ENCODE measurements at places on chromosomes 5 and 9.

- no peak for DNase-seq
Observed at GRCh38 chr5:168755548-168756093, 176.5 kb upstream of the PANK3 start.

DNA sequence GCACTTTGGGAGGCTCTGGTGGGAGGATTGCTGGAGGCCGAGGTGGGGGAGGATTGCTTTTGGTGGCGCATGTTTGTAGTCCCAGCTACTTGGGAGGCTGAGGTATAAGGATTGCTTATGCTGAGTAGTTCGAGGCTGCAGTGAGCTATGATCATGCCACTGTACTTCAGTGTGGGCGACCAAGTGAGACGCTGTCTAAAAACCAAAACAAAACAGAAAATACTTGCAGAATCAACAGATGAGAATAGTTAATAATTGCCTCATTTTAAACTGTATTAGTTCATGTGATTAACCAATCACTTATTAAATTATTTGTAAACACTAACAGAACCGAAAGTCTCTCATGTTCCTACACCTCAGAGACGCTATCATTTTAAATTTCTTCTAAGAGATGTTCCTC lies 118.1 kb downstream of the CCDC171 start:
- no peak for DNase-seq

DNA sequence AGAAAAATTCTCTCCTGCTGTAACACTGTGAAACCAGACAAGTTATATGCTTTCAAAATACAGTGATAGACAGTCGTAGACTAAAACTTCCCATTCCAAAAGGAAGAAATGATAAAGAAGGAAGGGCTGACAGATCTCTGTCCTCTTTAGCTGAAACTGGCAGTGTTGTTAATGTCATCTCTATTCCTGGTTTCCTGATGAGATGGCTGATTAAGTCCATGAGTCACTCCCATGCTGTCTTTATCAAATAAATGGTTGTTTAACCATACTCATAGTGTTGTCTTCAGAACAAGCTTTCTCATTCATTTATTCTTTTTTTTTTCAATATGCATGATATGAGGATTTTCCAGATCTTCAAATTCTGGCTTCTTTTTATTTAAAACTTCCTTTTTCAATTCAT lies 952.2 kb upstream of the WWC1 start:
- no peak for DNase-seq

GRCh38 chr5:140126315-140127012 lies 727 bp downstream of the IGIP start:
- no peak for DNase-seq

GRCh38 chr5:95927927-95928723 lies 33.5 kb downstream of the ELL2 start:
- no peak for DNase-seq

DNA sequence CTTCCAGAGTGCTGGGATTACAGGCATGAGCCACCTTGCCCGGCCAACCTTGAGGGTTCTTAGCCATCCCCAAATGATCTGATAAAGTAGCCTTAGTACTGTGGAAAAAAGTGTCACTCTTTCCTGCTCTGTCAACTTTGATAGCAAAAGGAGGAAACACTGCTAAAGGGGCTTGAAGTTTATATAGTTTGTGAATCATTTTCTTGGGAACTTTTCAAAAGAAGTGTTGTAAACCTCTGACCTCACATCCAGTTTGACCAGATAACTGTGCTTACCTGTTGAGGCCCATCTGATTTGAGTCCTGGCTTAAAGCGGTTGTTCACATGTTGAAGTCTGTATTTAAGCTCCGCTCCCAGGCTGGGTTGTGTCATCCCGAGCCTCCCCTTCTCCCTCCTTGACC lies 303.3 kb downstream of the DOCK8 start:
- DNase-seq, result no peak

GRCh38 chr9:90433398-90433941 lies 209.2 kb downstream of the DIRAS2 start:
- no peak for DNase-seq

- no peak for DNase-seq
Observed at GRCh38 chr5:116152169-116152568, 67.3 kb downstream of the COMMD10 start.

DNA sequence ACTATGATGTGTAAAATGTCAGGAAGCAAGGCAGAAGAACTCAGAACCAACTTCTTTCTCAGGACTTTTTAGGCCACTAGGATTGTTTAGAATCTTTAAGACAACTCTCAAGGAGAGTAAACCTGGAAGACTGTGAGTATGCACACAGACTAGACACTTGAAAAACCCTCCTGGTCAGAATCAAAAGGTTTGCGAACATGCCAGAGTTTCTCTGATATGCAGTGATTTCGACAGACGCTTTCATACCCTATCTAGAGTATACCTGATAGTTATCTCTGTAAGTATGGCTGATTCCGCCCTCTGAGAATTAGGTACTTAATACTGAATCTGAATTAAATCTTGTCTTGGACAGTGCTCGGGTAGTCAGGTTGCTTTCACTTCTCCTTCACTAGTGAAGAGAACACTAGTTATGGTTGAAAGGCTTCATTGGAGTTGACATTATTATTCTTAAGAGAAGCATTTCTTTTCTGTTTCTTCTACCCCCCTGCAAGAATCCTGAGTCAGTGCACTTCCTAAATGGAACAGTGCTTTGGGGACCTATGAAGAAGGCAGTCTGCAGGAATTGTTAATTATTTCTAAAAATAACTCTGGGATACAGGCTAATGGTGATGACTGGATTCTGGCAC lies 158.1 kb downstream of the HACD4 start:
- no peak for DNase-seq

DNA sequence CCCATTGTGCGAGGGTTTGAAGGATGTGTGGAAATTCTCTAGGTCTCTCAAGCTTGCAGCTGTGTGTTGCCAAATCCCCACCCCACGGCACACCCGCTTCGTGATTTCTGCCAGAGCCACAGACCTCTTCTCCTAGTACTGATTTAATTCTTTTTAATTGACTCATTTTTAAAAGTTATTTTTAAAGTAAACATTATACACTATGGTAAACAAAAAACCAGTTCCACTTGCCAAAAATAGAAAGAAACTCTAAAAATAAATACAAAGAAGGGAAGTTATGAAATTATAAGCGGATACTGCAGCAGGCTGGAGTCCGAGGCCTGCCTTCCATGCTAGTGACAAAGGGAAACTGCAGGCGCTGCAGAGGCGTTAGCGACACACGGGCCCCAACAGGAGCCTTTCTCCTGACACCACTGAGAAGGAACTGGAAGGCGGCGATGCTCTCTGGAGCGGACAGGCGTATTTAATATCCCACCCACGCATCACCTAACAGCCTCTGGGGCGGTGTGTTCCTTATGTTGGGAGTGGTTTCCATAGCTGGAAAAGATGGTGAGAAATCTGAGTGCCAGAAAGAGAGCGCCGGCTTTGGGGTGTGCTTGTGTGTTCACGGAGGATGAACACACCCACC lies 122.5 kb downstream of the COL23A1 start:
- no peak for DNase-seq

GRCh38 chr5:127723571-127723970 lies 20.4 kb downstream of the CCDC192 start:
- DNase-seq, result no peak

DNA sequence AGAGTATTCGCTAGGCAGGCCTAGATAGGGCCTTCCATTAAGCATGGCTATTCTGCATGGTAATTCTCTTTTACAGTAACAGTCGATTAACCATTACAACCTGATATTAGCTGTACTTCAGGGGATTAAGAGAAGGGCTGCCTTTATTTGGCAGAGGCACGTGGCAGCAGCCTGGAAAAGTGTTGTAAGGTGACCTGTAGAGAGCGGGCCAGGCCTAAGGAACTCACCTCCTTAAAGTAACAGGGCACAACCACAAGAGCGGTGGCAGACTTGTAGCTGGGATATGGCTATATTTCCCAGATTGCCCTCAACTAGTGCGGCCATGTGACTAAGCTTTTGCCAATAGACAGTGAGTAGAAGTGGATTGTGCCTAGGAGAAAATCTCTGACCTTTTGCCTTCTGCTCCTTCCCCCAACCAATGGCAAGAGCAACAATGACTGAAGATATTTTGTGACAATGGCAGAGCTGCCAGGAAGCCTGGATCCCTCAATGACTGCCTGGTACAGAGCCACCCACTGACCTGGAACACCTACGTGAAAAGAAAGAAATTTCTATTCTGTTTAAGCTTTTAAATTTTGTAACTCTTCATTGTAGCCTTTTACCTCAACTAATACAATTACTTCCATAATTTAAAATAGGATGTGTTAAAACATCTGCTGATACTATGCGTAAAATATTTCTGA lies 18.9 kb upstream of the ANKRD34B start:
- DNase-seq, result no peak

DNA sequence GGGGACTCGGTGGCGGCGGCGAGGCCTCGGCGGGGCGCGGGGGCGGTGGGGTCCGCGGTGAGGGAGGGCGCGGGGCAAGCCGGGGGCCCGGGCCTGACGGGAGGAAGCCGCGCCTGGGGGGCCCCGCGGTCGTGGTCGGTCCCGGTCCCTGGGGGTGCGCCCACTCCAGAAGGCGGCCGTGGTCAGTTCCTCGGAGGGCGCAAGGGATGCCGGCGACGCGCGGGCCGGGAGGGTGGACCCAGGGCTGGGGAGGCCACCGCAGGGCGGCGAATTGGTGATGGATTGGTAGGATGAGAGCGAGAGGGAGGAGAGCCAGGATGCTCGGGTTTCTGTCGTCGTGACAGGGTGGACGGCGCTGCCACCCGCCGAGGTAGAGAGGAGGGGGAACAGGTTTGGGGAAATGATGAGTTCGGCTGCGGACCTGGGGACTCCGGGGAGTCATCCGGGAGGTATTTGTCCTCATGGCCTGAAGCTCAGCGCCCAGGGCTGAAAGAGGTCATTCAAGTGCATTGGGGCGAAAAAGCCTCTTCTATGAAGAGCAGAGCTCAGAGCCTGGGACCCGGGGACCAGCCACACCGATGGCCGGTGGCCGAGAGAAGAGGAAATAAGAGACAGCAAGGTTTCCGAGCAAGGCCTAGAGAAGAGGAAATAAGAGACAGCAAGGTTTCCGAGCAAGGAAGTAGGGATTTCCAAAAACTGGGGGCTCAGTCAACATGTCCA lies 557 bp downstream of the GNG10 start:
- DNase-seq, result peak; percentile 7

DNA sequence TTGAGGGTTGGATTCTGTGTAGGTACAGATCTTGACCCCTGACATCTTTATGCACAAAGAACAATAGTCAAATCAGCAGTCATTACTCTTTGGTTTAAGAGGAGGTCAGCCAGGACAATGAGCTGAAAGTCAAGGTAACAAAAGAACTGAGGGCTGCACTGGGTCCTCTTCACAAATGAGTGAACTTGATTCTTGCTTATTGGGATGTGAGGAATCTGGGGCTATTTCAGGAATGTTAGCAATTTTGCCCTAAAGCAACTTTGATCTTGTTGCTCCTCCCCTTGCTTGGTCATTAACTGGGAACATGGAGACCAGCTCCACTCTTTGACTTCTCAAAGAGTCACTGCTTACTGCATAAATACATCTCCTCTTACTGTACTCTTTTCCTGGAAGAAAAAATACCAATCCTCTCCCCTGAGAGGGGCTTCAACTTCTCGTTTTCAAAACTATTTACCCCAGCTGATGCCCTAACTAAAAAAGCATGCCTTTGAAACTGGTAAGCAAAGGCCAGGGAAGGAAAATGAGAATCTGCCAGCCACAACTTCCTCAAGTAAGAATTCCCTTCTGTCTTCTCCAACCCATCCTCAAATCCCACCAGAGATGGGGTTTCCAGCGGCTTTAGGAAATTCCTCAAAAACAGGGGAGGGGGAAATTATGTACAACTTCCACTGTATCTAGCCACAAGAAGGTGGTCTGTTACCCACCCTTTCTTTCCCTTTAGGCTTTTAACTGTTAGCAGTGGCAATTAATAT lies 368.3 kb downstream of the ENC1 start:
- DNase-seq, result no peak

DNA sequence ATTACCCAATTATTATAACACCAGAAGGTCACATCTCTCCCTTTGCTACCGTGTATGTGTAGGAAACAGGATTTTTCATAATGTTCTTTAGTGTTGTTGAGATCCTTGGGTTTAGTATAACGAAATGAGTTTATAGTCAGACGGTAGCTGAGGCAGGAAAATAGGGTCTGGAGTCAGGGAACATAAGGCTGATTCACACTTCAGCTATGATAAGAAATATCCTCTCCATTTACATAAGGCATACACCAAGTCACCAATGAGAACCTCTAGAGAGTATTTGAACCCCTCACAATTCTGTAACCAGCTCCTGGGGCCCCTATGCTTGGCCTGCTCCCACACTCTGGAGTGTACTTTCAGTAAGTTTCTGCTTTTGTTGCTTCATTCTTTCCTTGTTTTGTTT lies 58.9 kb upstream of the ANKH start:
- DNase-seq, result no peak

DNA sequence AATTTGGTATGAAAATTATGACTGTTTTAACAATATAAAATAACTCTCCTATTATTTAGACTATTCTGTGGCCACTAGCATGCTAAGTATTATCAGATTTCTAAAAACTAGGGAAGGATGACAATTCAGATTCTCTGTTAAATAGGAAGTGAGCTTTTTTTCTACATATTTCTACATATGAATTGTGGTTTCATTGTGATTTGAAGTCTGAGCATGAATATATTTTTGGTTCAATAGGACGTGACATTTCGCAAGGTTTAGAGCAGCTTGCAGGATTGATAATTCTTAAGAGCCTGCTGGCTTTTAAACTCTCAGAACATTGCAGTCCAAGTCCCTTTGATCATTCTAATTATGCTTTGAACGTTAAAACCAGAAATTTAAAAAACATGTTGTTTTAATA lies 82.9 kb downstream of the ADGRV1 start:
- DNase-seq, result no peak

All from NCI-H748 treated with DMSO at 0.1 percent for 48 hours (cell line).